ENCODE measurements at places on chromosomes 2 and 18.

GRCh38 chr2:15238028-15238427, 323.1 kb downstream of the NBAS start:
- DNase-seq, result no peak

DNA sequence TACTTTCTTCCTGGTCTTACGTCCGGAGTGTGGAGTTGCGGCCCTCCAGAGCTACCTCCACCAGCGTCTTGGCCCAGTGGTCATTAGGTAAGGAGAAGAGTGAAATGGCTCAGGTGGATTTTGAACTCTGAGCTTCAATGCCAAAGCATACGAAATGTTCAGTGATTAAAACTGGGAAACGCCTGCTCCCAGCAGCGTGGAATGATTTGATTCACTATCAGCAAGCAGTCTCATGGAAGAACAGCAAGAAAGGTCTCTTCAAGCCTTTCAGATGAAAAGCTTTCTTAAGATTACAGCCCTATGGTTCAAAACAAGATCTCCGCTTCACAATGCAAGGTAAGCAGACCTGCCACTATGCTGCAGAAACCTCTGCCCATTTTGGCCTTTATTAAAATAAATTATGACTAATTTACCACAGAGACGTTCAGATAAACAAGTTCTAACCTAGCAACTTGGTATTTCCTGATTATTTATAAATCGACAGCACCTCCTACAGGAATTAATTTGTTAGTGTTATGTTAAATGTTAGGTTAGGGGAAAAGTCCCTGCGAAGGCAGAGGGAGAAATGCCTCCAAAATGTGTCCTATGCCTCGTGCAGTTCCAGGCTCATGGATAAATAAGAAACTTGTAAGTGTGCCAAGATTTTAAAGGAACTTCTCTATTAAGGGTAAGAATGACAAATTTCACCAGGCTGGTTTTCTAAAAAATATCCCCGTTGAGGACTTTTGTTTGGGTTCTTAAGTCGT, 10.1 kb downstream of the SP9 start:
- no peak for DNase-seq

GRCh38 chr2:36403675-36404230, 48.2 kb downstream of the CRIM1 start:
- DNase-seq, result peak; percentile 25

DNA sequence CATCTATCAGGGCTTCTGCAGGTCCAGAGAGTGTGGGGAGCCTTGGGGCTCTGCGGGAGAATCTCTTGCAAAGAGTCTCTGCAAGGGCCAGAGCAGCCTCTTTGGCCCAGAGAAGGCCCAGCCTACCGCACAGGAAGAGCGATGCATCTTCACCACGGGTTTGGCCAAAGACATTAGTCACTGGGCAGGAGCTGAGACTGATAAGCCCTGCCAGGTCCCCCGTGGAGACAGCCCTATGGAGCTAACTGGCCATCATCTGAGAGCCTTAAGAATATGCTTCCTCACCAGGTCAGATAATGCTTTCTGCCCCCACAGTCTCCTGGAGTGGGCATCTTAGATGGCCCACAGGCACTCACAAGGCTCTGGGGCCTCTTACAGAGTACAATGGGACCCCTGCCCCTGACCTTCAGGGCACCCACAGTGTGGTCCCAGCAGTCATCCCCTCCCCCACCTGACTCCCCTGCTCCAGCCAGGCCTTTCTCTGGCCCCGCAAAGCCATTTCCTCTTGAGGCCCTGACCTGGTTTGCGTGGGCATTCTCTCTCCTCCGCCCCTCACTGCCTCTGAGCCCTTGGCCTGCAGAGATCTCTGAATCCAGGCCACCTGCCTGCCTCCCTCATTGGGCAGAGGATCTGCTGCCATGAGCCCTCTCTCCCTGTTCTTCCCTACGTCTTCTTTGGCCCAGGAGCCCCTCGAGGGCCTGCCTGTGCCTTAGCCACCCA, 31.9 kb upstream of the MAPRE3 start:
- no peak for DNase-seq

DNA sequence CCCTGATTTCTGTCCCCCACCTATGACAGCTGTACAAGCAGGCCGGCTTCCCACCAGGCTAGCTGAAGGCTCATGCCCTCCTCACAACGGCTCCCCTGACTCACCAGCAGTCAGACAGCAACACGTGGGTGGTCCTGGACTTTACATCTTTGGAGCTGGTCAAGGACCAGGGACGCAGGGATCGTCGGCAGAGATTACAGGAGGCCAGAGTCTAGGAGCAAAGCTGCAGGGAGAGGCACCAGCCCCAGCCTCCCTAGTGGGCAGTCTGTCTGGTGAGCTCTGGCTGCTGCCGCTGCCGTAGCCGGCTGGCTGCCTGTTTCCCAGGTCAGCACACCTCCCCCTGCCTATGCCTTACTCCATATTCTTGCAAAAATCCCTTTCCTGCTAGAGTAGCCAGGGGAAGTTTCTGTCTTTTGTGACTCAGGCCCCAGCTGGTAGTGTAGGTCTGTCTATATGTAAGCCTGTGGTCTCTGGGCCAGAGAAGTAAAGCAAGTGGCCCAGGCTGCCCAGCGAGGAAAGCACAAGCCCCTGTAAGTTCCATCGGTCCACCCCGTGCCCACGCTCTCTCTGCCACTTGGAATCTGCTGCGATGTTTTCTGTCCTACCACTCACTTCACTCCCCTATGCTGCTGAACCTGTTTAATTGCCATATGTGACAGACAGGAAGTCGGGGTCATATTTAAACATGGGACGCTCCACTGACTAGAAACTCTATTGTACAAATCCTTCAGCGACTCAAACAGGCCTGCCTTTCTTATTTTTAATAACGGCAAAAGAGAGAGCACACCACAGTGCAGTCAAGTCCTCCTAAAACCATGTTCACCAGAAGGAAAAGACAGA, 2.4 kb upstream of the ARHGEF4 start:
- no peak for DNase-seq

GRCh38 chr2:110777531-110778311, 45.3 kb downstream of the ACOXL start:
- no peak for DNase-seq

GRCh38 chr2:218986148-218986761, 1.3 kb upstream of the FEV start:
- no peak for DNase-seq

DNA sequence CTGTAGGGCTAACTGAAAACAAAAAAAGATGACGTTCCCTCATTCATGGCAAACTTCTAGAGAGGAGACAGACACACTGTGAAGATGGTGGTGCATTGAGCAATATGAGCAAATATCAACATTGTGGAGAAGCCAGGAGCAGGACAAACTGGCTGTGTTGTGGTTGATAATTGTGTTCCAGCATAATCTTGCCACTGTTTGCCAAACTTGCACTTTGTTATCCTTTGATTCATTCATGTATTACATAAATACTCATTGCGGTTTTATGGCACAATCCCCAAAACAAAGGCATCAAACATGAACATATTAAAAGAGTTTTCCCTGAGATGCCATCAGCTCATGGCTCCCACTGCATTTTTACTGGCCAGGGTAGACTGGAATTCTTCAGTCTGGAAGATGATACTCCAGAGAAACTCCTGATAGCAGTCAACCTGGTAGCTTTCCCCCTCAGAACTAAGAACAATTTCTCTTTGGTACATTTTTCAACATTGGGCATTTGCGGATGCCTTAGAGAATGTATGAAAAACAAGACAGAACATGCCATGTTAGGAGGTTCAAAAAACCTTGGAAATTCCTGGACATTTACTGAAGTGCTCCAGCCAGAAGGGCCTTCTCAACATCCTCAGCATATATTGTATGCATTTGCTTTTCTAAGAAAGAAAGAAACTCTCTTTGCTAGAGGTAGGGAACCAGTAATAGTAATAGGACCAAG, 487.4 kb upstream of the CELF4 start:
- no peak for DNase-seq

DNA sequence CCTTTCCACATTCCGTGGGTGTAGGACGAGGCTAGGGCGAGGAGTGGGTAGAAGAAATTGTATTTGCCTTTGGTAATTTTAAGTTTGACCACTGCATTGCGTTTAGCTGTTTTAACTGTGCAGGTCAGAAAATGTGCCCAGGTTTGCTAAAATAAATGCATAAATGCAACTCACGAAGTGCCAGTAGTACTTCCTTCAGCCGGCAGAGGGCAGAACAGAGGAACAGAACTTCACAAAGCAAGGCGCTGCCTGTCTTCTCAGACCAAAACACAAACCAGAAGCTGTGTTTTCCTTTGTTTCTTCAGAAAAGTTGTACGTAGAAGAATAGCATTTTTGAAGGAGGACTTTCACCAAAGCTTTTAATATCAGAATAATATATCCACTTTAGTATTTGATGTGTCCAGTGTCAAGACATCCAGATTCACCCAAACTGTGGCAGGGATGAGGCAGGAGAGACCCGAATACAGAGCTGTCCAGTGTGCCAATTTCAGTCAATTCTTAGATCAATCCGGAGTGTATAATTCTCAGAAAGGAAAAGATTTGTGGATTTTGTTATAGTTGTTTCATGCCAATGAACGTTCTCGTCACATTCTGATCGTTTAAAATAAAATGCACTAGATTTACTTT, 348.6 kb downstream of the DLGAP1 start:
- peak; percentile 80 for DNase-seq

GRCh38 chr2:216888887-216889622, 29.2 kb upstream of the TNP1 start:
- DNase-seq, result no peak

DNA sequence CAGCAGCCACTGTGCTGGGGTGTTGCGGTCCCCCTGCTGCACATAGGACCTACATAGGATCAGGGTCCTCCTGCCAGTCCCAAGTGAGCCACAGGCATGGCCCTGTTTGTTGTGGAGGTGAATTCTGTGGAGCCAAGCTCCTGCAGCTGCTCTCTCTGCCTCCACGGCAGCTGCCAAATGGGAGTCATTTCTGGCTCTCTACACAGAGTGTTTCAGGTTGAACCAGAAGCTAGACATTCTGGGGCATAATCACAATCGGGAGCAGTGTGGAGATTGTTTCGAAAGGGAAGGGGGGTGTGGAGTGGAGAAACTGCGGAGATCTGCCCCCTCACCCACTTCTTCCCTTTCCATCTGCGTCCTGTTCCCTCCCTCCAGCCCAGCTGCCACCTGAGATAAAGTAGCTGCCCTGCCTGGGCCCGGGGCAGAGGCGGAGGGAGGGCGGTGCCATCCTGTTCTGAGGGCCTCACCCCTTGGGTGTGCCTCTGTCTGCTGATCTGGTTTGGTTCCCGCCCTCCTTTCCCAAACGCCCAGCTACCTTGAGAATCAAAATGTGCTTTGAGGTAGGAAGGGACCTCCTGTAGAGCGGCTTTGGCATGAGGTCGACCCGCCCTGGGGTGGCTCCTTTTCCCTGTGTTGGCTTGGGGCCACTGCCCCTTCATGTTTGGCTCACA, 139.4 kb downstream of the WDSUB1 start:
- no peak for DNase-seq

DNA sequence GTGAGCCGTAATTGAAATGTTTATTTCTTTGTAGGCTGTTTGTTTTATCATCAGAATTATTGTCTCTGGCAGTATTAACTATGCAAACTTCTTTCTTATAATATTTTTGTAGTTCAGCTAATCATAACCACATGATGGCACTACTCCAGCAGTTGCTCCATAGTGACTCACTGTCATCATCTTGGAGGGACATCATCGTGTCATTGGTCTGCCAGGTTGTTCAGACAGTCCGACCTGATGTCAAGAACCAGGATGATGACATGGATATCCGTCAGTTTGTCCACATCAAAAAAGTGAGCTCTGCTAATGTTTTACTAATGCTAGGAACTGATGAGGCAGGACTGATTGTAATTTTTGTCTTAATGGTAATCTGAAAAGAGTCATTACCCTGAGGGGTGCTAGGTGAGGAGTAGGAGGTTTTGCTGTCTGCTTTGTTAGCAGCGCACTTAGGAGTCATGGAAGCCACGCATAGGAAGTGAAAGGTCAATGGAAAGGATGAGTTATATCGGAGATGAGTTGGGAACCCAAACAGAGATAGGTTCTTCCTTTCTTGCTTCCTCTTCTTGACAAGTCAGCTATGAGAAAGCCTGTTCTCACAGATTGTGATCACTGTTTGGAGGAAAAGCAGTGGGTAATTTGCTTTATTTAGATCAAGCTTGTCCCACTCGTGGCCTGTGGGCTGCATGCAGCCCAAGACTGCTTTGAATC, 49.2 kb downstream of the PIKFYVE start:
- DNase-seq, result no peak

GRCh38 chr2:172813314-172813888, 77.8 kb downstream of the RAPGEF4 start:
- DNase-seq, result no peak

DNA sequence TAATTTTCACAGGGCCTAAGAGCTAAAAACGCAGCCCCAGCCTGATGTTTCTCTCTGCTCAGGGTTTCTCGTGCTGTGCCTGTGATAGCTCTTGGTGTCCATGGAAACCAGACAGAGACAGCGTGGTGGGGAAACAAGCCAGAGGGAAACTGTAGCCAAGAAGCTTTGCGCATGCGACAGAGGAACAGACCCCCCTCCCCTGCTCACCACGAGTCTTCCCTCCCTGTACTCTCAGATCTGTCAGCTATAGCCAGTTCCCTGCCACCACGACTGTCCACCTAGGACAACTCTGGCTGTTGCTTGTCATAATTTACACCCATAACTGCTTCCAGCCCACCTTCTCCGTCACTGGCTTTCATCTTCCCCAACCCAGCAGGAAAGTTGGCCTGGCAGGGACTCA, 13.2 kb upstream of the DNAJC27 start:
- DNase-seq, result no peak

GRCh38 chr2:208210688-208211451, 21.0 kb upstream of the C2orf80 start:
- no peak for DNase-seq

- DNase-seq, result no peak
These were observed 60.4 kb downstream of the ASB1 start for GRCh38 chr2:238487134-238487533.

GRCh38 chr18:23859466-23860336, 154.9 kb upstream of the TTC39C start:
- DNase-seq, result no peak

DNA sequence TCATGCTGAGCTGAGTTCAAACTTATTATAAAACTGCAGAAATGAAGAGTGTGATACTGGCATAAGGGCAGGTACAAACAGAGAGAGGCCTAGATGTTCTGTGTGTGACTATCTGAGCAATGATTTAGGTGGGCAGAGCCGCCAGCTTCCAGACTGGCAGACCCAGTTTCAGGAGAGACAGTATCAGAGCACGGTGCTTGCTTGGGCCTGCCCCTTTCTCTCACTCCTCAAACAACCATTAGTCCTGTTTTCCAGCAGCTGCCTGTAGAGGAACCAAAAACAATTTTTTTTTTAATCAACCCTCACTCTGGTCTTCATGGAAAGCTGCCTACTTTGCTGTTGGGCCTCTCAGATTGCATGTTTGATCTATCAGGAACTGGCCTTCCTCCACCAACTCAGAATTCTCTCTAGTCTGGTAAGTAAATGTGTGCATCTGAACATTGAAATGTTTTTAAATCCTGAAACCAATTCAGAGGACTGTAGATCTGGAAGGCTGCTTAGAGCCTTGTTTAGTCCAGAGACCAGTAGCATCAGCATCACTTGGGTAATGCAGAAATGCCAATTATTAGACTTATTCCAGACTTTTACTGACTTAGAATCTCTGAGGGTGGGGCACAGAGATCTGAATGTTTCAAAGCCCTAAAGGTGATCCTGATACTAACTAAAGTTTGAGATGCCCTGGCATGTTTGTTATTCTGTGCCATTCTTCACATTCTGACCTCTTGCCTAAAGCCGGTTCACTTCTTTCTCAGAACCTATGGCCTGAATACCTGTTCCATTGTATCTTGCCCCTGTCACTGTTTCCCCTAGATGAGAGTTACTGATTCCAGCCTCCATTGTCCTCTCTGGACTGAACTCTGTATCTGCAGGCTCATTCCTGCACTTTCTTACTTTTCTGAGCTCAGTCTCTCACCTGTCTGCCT, 24.8 kb upstream of the CRIM1 start:
- no peak for DNase-seq

GRCh38 chr2:152410165-152410597, 75.2 kb downstream of the FMNL2 start:
- DNase-seq, result no peak
